Hematopoietic multipotent progenitor cell treated with erythropoietin and hydrocortisone succinate and interleukin-3 and kit ligand, for 4 days (in vitro differentiated cells): ENCODE measurements at places on chromosomes 11 and 22.

- DNase-seq: no peak
Measured at GRCh38 chr11:109644152-109644551, 222.2 kb downstream of the C11orf87 start.

DNA sequence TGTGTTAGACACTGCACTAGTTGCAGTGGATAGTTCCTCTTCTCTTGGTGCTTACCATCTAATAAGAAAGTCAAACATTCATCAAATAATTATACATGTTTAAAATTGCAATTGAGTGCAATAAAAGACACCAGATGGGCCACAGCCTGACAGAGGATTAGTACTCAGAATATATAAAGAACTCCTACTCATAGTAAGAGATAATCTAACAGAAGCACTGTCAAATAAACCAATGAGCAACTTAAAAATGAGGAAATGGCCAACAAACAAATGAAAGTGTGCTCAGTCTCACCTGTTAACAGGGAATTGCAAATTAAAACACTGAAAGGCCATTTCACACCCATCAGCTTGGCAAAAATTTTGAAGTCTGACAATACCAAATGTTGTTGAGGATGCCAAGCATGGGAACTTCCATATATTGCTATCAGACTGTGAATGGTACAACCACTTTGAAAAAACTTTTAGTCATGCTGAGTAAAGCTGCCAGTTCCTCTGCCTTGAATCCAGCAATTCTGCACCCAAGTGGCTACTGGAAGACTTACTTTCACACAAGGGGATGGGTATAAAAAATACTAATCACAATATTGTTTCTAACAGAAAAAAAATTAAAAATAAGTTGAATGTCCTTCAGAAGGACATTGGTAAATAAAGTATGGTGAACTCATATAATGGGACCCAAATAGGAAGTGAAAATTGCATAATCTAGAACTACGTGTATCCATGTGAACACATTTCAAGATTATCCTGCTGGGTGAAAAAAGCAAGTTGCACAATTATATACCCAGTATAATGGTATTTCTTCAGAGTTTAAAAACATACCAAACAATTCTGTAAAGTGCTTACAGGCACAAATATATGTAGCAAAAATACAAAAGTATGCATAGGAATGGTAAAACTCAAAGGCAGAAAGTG is 41.4 kb upstream of the CREB3L1 start:
- DNase-seq: peak; percentile 62

DNA sequence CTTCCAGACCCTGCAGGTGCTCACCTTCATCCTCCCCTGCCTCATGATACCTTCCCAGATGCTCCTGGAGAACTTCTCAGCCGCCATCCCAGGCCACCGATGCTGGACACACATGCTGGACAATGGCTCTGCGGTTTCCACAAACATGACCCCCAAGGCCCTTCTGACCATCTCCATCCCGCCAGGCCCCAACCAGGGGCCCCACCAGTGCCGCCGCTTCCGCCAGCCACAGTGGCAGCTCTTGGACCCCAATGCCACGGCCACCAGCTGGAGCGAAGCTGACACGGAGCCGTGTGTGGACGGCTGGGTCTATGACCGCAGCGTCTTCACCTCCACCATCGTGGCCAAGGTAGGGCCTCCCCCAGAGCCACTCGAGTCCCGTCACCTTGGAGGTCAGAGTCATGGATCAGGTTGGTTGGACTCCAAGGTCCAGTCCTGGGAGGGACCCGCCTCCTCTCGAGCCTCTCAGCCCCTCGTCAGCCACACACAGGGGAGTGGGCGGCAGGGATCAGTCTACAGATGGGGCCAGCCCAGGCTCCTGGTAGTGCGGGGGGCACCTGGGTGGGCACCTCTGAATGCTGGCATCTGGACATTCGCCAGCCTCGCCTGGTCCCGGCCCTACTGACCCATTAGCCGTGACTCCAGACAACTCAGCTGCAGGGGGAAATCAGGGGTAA is 34.8 kb upstream of the SLC22A12 start:
- no peak for DNase-seq

DNA sequence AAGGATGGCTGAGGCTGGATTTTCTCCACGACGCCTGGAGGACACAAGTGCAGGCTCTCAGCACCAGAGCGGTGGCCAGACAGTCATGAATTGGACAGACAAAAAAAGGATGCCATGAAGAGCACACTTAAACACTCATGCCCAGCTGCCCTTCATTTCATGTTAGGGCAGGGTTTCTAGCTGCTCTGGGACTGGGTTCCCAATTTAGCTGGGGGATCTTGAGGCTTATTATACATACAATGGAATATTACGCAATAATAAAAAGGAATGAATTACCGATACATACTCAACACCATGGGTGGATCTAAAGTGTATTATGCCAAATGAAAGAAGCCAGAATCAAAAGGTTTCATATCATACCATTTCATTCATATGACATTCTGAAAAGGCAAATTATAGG is 512.1 kb upstream of the LRRC4C start:
- no peak for DNase-seq

DNA sequence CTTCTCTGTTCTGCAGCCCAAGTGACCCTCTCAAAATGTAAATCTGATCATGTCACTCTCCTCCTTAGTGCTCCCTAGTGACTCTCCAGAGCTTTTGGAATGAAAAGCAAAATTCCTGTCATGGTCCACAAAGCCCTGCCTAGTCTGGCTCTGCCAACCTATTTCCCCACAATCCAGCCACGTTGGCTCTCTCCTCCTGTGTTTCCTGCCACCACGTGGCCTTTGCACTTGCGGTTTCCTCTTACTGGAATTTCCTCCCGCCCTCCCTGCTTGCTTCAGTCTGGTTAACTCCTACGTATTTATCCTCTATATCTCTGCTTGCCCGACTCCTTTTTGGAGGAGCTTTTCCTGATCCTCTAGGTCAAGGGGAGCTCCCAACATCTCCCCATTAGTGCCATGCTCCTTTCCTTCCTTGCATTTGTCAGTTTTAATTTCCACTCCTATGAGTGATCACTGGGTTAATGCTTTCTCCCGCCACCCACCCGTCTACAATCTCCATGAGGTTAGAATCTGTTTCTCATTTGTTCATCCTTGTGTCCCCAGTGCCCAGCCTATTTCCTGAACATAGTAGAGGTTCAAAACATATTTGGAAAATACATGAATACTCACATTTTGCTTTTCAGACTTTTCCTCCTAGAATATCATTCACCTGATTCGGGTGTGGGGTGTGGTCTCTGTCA is 11.5 kb downstream of the NNMT start:
- DNase-seq: no peak

DNA sequence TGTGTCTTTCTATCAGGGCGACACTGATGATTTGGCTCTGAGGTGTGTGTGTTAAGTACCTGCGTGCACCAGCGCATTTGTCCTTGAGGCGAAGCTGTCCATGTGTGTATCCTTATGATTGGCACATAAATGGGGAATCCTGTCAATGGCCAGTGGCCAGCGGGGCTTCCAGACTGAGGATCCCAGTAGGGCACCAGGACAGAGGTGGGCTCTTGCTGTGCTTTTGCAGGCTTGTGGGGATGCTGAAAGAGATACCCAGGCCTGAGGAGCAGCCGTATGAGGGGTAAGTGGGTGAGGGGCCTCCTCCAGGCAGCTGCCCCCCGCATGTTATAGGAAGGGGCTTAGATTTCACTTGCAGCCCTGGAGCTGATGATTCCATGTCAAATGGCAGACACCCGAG is 156.8 kb downstream of the ST3GAL4 start:
- no peak for DNase-seq

DNA sequence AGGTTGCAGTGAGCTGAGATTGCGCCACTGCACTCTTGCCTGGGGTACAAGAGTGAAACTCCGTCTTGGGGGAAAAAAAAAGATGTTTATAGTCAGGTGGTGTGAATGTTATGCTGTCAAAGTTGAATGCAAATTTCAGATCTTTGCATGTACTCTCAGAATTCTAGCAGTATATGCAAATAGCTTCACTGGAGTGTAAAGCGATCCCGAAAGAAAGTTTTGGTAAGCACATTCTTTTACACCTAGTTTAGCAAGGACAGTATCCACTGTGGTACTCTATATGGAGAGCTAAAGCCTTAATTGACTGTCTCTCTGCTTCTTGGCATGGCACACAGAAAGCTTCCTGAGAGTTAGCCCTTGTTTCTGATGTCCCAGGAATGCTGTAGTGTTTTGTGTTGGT is 4.0 kb downstream of the JAM3 start:
- no peak for DNase-seq

DNA sequence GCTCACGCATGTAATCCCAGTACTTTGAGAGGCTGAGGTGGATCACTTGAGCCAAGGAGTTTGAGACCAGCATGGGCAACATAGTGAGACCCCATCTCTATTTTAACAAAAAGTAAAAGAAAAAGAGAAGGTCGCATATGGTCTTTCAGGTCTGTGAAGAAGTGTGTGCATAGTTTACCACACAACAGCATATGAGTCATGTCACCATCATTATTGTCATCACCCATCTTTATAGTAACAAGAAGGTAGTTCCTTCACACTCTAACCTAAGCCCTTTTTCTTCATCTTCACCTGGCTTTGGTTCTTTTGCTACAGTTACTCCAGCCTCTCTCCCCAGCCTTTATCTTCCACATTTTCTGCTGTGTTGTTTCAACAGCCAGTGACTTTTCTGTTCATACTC is 39.2 kb downstream of the PACS1 start:
- DNase-seq: no peak

DNA sequence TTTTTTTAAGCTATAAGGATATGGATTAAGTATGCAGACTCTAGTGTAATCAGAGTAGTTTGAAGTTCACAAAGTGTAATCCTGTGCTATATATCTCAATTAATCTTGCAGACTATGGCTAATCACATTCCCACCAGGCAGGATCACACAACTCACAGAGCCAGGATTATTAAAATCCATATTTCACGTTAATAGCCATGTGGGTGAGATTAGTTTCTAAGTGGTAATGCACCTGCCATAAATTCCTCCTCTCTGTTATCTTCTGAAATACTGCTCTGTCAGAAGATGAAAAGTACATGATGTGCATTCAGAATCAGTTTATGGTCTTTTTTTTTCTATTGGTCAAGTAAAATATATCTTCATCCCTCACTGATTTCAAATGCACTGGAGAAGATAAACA is 686.1 kb downstream of the CNTN5 start:
- no peak for DNase-seq

DNA sequence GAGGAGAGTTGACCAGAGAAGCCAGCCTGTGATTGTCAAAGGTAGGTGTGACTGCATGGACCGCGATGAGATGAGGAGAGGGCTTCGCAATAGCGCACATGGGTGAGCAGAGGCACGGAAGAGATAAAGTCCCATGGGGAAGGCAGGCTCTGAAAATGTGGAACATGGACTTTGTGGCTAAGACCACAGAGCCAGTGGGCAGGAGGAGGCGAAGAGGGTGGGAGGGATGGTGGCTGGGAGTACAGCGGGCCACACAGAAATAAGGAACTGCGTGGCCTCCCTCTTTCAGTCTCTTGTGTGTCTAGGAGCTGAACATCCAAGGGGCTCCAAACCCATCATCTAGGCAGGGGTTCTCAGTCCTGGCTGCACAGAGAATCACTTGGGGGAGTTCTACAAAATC is 98.6 kb downstream of the TENM4 start:
- no peak for DNase-seq

- DNase-seq: peak; percentile 94
Measured at GRCh38 chr11:9639985-9640384, 23.9 kb upstream of the SWAP70 start.

DNA sequence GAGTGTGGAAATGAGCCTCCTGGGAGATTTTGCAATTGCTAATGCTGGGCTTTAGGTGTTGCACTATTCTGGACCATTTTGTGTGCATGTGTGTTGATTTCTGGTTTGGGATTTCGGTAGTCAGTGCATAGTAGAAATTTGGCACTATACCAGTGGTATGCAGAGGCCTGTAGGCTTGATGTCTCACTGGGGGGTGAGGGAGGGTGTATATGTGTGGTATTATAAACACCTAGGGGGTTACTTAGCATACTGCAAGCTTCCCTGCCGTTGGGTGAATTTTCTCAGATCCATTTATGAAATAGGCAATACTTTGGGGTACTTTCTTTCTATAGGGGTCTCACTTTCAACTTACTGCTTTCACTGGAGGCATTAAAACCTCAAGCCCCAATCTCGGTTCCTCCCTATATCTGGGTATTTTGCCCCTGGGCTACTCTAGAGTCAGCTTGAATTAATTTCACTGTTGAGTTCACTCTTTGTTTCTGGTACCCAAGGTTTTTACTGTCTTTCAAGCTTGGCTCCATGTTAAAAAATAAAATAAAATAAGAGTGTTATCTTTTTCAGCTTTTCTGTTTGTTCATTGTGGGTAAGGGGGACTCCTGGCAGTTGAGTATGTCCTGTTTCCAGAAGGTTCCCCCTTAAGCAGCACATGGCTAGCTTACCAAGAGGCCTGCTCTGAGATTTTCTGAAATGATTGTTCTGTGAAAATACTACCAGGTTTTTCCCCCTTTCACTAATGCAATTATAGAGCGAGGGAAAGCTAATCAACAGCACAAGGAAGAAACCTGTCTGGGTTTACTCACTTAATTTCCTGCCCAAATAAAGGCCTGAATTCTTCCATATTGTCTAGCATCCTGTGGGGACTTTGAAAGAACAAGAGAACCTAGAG is 45.8 kb downstream of the PPFIBP2 start:
- DNase-seq: no peak

- DNase-seq: no peak
Measured at GRCh38 chr11:27635567-27636037, 64.7 kb downstream of the BDNF start.

DNA sequence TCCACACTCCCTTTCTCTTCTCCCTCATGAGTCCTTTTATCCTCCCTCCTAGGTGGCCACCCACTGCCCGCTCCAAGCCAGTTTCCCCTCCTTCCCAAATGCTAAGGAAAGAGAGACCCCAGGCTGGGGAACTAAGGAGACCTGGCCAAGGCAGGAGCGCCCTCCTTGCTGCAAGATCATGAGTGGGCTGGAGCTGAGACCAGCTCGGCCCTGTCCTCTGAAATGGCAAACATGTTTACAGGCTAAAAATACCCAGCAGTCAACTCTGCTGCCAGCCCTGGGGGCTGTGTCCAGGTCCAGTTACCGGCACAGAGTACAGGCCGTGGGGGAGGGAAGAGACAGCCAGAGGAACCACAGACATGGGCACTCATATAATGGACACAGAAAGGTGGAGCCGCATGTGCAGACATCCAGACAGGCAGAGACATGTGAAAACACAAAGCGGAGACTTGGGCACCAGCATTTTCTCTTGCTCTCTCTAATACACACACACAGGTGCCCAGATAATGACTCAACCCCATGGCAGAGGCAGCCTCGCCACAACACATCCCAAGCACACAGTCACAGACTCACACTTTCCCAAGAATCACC is 1.2 kb upstream of the AHNAK start:
- DNase-seq: no peak

- DNase-seq: no peak
Measured at GRCh38 chr11:133503236-133503635, 29.1 kb downstream of the OPCML start.
